Erythroblast (primary cell): ENCODE measurements at places on chromosomes 11 and 22.
A peak's percentile ranks its signal among the peaks of the same experiment; 100 is the strongest.

DNA sequence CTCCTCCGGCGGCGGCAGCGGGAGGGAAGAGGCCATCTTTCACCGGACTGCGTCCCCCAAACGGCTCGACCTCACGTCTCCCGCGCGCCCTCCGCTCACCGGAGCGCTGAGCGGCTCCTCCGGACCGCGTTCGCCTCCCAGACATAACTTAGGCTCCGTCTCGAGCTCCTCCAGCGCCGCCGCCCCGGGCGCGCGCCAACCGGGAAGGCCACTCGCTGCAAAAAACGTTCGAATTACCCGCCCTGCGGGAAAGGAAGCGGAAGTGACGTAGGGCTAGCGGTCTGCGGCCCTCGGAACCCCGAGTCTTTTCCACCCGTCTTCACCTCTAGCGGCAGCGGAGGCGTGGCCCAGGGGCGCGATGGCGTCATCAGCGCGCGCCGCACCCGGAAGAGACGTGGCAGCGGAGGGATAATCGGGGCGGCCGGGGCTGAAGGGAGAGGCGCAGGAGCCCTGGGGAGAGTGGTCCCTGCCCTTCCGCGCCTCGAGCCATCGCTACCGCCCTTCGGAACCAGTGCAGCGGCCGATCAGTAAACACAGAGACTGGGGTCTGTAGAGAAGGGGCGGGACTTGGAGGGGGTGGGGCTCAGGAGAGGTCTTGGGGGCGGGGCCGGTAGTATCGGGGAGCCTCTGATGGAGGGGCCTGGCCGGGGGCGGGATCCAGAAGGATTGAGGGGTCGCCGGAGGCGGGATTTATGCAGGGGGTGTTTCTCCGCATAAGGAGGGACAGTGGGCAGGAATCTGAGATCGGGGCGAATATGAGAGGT is at the start of the genes CDCA5 and ZFPL1:
Gene CDCA5 (minus strand): TSS at position 207 of the 764 bp plus-strand sequence. CDS start 62 bp downstream, at position 145.
Gene ZFPL1 (plus strand): TSS at position 389 of the 764 bp plus-strand sequence. CDS start 477 bp downstream, outside the sequence.
- DNase-seq, result peak; percentile 98

DNA sequence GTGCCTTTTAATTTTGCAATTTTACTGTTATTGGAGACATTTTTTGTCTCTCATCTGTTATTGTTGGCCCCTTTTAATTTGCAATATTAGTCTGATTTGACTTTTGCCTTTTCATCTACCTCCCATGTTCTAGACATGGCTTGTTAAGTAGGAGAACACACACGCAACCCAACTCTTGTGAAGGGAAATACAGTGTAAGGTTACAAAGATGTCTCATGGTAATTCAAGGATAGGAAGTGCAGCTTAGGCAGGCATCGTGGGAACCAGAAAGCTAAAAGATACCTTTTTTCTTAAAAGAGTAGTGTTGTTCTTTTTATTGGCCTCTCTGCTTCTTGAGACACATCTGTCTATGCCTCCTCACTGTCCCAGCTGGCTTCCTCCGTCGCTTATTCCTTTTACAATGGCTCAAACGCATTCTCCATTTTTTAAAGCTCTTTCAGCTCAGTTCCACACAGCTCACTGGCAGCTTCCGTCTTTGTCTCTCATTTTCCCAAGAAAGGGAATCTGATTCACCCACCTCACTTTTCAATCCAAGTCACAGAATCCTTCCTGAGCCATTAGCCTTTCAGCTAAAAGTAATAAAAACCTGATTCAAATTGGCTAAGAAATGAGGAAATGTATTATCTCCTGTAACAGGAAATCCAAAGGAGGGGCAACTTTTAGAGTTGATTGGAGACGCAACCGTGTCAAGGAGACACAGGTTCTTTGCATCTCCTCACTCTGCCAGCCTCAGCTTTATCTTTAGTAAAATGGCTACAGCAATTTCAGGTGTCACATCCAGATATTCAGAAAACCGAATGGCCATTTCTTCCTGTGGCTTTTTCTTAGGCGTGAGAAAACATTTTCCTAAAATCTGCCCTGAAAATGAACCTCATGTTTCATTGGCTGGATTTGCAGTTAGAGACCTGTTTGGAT is 57.2 kb downstream of the SIK2 start:
- DNase-seq, result no peak

GRCh38 chr11:16871368-16871767 is 132.9 kb downstream of the C11orf58 start:
- DNase-seq, result no peak

- peak; percentile 87 for DNase-seq
Measured at GRCh38 chr11:77879218-77879617, 58.3 kb downstream of the AAMDC start.

GRCh38 chr11:95514416-95515110 is 275.0 kb downstream of the FAM76B start:
- DNase-seq, result no peak
